ENCODE measurements at places on chromosomes 6 and 20. TPM values are rescaled to one million over a fixed set of nuclear protein-coding genes. Genes with fewer than 3 reads are reported as not detected.

DNA sequence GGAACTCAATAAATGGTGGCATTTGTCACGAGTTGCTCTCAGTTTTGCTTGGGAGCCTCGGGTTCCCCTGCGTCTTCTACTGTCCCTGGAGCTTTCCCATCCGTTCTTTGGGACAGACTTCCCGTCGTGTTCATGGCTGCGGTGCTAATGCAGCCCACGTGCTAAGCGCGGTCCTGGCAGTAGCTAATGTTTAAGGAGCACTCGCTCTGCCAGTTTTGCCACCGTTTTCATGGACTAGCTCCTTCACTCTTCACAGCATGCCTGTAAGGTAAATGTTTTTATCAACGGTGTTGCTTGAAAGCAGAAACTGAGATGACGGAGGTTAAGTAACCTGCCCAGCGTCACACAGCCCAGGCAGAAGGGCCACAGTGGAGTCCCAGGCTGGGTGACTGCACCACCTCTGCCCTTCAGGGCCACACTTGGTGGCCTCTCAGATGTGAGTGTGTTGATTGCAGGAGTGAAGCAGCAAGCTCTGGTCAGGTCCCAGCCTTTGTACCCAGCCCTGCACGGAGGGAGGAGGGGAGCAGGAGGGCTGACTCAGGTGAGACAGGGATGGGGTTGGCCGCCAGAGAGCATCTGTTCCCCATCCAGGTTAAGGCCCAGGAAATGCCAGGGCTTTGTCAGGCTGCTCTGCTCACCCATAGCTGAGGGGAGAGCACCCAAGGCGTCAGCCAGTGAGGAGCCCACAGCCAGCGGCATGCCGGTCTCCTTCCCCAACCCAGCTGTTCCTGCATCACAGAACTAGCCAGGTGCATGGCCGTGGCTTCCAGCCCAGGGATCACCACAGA, 181.8 kb downstream of the ZMYND8 start:
- H3K4me3 ChIP-seq, result no peak overlapping the region
- peaks cover 11% of the 10 kb centered on the region for H3K27me3 ChIP-seq
- no peaks in the 10 kb centered on the region for H3K4me1 ChIP-seq
- no peaks in the 10 kb centered on the region for H3K36me3 ChIP-seq
- no peak overlapping the region for H3K27ac ChIP-seq

Gene SMOC2
- total RNA-seq, result not detected

- no peaks in the 10 kb centered on the region for H3K36me3 ChIP-seq
- no peaks in the 10 kb centered on the region for H3K27me3 ChIP-seq
- no peak overlapping the region for H3K4me3 ChIP-seq
- H3K27ac ChIP-seq, result no peak overlapping the region
- H3K4me1 ChIP-seq, result no peaks in the 10 kb centered on the region
Observed at GRCh38 chr6:9403736-9404135, 968.4 kb upstream of the SLC35B3 start.

Gene DAAM2
- total RNA-seq, result not detected

GRCh38 chr20:21862259-21862946, 156.9 kb downstream of the PAX1 start:
- H3K27me3 ChIP-seq, result no peaks in the 10 kb centered on the region
- DNase-seq, result no peak
- no peaks in the 10 kb centered on the region for H3K36me3 ChIP-seq
- no peak overlapping the region for H3K4me3 ChIP-seq

- H3K4me3 ChIP-seq, result no peak overlapping the region
- no peak overlapping the region for H3K27ac ChIP-seq
- H3K4me1 ChIP-seq, result no peaks in the 10 kb centered on the region
Observed at GRCh38 chr6:147770221-147770620, 261.7 kb downstream of the SAMD5 start.

Gene PGC
- total RNA-seq, result not detected

GRCh38 chr6:45436544-45437438, 59.1 kb upstream of the SUPT3H start:
- no peaks in the 10 kb centered on the region for H3K27me3 ChIP-seq
- no peak overlapping the region for H3K27ac ChIP-seq
- no peak for DNase-seq
- H3K4me1 ChIP-seq, result peaks cover 15% of the 10 kb centered on the region
- no peak overlapping the region for H3K4me3 ChIP-seq
- H3K36me3 ChIP-seq, result no peaks in the 10 kb centered on the region

DNA sequence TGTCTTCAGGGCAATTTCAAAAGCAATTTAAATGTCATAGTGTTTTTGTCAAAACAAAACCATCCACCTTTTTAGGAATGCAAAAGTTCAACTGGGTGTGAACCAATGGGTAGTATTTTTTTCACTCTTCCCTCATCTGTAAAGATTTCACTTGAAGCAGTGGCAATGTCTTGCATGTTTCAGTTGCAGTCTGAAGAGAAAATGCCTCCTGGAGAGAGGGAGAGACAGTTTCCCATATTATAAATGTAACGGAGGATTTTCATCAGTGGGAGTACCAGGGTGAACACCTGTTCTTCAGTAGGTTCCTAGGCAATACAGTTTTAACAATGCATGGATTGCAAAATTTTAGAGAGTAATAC, 3.3 kb downstream of the FOXQ1 start:
- peaks cover 43% of the 10 kb centered on the region for H3K27me3 ChIP-seq
- H3K4me3 ChIP-seq, result no peak overlapping the region
- no peaks in the 10 kb centered on the region for H3K36me3 ChIP-seq
- no peak for DNase-seq
- peaks cover 28% of the 10 kb centered on the region for H3K4me1 ChIP-seq

Gene NQO2
- 12.3 TPM for total RNA-seq

Gene CDSN
- not detected for total RNA-seq

DNA sequence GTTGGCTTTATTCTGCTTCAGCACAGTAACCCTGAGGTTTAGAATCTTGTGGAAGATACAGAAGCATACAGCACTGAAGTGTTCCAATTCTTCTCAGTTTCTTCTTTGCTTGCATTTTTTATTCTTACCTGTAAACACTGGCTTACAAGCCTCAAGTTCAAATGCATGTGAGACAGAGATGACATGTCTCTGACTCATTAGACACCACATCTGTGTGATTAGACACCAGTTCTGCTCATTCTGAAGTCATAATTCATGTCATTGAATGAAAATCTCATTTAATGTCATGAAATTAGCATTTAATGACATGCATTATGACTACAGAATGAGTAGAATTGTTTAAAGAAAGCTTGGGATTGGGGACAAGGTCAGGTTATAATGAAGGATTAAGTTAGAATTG, 5.8 kb downstream of the GZF1 start:
- no peak overlapping the region for H3K27ac ChIP-seq
- H3K4me1 ChIP-seq, result peaks cover 47% of the 10 kb centered on the region
- DNase-seq, result no peak
- H3K36me3 ChIP-seq, result peaks cover 73% of the 10 kb centered on the region

DNA sequence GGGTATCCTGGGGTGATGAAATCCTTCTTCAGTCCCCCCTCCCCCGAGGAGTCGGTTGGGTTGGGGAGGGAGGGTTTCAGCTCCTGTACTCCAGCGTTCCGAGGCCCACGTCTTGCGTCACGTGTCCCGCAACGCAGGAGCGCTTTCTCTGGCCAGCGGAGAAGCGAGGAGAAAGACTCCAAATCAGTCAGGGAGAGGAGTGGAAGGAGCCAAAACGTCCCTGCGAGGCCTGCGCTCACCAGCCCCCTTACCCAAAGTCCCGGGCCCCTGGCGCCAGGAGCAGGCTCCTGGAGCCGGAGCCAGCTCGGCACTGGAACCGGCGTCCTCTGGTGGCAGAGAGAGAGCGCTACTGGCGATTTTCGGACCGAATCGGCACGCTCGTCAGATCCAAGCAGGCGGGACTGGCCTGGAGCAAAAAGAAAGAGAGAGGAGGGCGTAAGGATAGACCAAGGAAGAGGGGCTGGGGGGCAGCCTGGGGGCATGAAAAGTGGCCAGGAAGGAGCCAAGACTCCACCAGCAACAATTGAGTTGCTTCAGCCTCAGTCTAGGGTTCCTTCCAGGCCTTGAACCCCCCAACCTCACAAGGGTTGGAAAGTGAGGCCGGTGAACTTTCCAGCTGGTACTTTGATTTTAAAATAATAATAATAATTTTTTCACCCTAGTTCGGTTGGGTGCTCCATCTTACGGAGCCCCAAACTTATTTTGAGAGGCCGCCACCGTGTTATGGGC, at the start of gene GNAS:
GNAS (plus strand) TSS at position 174 of the 729 bp plus-strand sequence.
- peaks cover 28% of the 10 kb centered on the region for H3K27me3 ChIP-seq
- peaks cover 33% of the 10 kb centered on the region for H3K4me1 ChIP-seq
- peak; percentile 32 for DNase-seq
- no peaks in the 10 kb centered on the region for H3K36me3 ChIP-seq

DNA sequence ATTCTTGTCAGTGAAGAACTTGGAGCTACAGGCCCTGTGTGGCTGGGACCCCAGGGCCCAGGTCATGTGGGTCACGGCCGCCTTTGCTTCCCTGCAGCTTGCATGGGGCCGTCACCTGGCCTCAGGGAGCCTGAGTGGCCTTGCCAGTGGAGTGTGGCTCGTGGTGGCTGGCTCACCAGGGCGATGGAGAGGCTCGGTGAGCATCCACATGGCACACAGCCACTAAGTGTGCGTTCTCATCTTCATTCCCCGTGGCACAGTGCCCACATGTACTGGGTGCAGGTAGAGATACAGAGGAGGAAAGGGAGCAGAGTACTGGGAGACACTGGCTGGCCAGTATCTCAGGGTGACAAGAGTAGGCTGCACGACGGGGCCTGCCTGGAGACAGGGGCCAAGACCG, 21.5 kb downstream of the MANBAL start:
- H3K4me1 ChIP-seq, result peaks cover 41% of the 10 kb centered on the region
- H3K36me3 ChIP-seq, result peaks cover 63% of the 10 kb centered on the region
- H3K27me3 ChIP-seq, result no peaks in the 10 kb centered on the region
- DNase-seq, result no peak
- no peak overlapping the region for H3K27ac ChIP-seq

All from activated B cell treated with CpG ODN at 0.5 μM for 24 hours (primary cell).